ENCODE measurements at places on chromosomes 3 and 15.

- DNase-seq: no peak
Observed at GRCh38 chr3:85161544-85161943, 202.8 kb downstream of the CADM2 start.

GRCh38 chr3:123258811-123259420, 57.2 kb downstream of the SEC22A start:
- DNase-seq: no peak

DNA sequence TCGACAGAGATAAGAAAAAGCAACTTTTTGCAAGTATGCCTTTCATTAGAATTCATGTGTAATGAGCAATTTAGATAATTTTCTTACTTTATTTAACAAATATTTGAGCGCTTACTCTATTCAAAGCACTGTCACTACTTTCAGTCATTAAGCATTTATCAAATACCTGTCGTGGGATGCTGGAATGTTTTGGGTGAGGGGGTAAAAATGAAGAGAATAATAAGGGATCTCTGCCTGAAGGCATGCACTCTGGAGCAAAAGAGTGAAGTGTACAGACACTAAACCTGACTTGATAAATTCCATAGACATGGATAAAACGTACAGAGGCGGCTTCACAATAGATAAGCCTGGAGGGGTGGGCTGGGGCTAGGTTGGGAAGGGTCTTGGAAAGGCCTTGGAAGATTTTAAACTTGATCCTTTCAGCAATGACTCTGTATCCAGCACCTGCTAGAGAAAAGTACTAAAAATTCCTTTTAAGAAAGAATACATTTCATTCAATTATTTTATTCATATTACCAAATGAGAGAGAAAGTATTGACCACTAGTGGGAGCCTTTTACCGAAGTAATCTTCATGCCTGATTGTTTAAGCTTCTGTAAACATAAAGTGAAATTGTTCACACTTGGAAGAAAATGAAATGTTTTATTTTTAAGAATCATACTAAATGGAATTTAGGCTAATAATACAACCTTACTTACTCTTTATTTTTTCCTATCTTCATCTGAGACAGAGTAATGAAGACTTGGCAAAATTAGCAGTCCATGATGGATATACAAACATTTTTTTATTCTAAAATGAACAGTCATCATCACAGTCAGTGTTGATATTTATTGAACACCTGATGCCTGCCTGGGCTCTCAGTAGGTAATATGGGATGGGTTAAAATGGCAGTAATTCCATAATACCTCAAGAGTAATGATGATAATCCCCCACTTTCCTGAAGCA, 113.2 kb downstream of the PPP2R3A start:
- DNase-seq: no peak

- DNase-seq: no peak
Observed at GRCh38 chr15:95471690-95472086, 858.8 kb upstream of the NR2F2 start.

DNA sequence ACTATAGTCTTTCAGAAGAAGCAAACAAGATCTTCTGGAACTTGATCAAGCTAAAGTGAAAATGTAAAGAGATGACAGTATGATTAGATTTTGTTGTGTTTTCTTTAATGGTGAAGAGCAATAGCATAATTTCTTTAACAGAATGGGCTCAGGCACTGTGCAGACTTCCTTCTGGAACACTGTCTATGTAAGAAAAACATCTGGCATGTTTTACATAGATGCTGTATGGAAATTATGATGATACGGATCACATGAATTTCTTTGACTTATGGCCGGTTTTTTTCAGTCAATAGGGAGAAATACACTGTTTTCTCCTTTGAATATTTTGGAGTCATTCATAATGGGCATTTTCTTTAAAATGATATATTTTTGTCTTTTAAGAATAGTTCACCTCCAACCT, 42.6 kb downstream of the PHLDB2 start:
- DNase-seq: no peak

GRCh38 chr3:171156401-171157010, 130.0 kb upstream of the SLC2A2 start:
- DNase-seq: no peak
